ENCODE measurements at places on chromosomes 6 and 20.

- DNase-seq, result no peak
These were observed 39.8 kb upstream of the RAB23 start for GRCh38 chr6:57261926-57262325.

- no peak for DNase-seq
These were observed 31.4 kb downstream of the KIF16B start for GRCh38 chr20:16541878-16542277.

- DNase-seq, result no peak
These were observed 35.0 kb upstream of the SGK1 start for GRCh38 chr6:134352786-134353480.

- DNase-seq, result no peak
These were observed 303.8 kb upstream of the TBX18 start for GRCh38 chr6:85068221-85068620.

GRCh38 chr6:722608-723007, 29.7 kb upstream of the EXOC2 start:
- no peak for DNase-seq
